Stimulated activated CD4-positive, alpha-beta T cell treated with anti-CD3 and anti-CD28 coated beads, Interleukin-1b, Interleukin-23, amount 100 ng/mL, for 1 hour (primary cell): ENCODE measurements at places on chromosomes 3 and 15.
A peak's percentile ranks its signal among the peaks of the same experiment; 100 is the strongest.

- DNase-seq = peak; percentile 83
These were observed 14.4 kb upstream of the MRPS22 start for GRCh38 chr3:139329364-139329850.

- DNase-seq = no peak
These were observed 68.1 kb upstream of the NMNAT3 start for GRCh38 chr3:139745831-139746230.

DNA sequence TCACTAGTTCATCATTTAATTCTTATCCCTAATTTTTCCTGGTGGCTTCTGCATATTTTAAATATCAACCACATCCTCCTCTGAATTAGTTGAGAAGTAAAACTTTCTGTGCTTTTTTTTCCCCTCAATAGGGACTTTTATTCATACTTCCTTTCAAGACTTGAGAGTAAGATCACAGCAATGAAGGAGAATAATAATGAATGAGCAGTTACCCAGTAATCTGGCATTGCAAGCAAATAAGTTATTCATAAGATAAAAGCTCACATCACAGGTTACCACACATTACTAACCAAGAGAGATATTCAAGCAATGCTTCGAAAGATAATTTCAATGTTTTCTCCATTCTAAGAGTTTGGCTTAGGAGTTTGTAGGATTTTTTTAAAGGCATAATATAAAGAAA is 50.3 kb downstream of the BTLA start:
- DNase-seq = no peak

- no peak for DNase-seq
These were observed 116.5 kb downstream of the THSD4 start for GRCh38 chr15:71231758-71232157.

DNA sequence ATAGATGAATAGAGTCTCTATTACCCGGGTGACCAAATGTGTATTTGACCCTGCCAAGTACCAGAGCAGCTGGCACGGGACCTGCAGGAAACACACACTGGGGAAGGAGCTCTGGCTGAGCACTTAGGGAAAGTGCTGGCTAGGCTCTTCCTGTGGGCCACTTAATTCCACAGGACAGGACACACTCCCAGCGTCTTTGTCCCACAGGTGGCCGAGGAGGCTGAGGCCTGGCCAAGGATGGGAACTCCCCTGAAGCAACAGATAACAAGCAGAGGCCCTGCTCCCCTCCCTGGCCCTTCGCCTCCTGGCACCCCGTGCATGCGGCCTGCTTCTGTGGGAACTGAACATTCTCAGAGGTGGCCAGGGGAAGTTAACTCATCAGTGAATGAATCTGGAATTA is 180.8 kb downstream of the ATP10A start:
- no peak for DNase-seq

DNA sequence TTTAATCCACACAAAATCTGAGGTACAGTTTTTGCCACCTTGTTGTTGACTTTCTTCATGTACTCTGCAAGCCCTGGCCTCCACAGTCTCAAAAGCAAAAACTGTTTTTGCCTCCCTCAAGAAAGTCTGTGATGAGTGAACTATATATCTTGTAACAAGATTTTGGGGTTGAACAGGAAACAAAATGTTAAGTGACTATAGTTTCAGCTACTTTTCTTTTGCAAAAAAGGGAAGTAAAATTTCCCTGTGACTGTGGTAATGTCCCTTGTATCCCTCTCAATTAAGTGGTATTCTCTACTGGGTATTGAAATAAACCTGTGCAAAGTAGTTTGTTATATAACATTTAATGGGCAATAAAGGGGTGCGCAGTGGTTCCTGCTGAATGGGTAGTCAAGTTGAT is 21.3 kb upstream of the SCAANT1 start:
- DNase-seq = no peak

DNA sequence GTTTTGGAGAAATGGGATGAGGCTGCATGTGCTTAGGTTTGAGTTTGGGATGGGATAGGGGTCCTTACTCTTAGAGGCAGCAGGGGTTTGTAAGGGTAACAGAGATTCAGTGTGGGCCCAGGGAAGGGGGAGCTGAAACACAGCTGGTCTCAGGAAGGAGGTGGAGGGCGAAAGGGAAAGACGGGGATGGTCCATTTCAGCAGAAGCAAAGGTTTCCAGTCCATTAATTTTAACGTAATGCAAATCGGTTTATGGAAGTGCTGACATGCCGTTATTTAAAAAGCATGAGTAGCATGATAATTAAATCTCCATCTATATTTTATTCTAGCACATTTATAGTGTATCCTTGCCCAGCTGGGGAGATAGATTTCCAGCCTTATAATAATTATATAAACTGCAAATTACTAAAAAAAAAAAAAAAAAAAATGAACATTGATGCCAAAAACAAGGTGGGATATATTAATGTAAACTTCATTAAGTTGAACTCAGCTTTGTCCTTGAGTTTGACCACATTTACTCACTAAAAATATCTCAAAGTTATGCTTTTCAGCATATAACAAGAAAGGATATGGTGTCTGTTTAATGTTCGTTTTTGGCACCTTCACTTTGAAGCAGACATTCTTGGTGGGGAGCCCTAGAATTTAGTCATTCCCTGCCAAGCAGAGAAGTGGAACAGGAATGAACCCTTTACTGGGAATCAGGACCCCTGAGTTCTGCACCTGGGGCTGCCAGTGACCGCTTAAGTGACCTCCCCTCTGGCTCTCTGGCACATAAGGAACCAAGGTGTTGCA is 234.7 kb downstream of the THSD4 start:
- no peak for DNase-seq

DNA sequence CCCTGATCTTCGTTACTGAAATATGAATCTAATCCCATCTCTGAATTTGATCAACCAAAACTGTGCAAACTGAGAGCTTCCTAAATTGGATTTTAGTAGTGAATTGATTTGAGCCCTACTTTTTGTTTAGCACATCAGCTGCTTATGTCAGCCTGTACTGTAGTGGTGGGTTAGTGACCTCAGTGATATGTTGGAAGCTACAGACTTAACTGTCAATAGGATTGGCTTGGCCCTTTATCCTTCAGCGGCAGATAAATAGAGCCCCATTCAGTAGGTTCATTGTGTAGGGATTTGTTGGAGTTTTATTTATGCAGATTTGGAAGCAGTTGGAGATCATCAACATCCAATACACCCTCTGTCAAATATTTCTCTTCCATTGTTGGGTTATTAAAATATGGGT is 409.7 kb downstream of the SOX2 start:
- no peak for DNase-seq

DNA sequence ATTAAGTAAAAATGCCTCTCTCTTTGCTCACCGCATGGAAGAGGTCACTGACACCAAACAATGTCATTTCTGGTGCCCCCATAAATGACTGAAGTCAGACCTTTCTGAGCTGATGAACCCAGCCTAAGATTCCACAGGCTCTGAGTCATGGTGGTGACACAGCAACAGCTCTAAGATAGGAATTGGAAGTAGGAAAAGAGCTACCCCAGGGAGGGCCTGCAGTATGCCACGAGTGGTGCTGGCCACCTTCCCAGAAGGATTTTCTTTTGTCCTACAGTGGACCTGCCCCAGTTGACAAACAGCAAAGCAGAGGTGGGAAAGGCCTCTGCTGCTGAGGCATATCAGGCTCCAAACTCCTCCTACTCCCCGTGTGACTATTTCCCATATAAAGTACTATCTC is 208.1 kb downstream of the MINAR1 start:
- DNase-seq = no peak

GRCh38 chr15:78850941-78851755 is 21.5 kb upstream of the MORF4L1 start:
- no peak for DNase-seq

DNA sequence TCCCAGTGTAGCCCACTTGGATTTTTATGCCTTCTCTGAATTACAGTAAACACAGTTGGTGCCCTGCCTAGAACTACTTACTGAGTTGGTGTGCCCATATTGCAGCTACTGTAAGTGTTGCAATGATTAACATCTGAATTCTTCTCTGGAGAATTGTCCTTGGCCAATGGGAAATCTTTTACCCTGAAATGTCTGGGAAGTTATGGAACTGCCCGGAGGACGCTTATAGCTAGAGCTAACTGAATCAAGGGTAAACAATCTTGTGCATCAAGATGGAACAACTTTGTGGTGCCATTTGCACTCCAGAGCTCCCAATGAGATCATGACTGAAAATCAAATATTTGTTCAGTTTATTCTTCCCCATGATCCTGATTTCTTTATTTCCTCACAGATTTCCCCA is 246.7 kb upstream of the CBLB start:
- DNase-seq = no peak

DNA sequence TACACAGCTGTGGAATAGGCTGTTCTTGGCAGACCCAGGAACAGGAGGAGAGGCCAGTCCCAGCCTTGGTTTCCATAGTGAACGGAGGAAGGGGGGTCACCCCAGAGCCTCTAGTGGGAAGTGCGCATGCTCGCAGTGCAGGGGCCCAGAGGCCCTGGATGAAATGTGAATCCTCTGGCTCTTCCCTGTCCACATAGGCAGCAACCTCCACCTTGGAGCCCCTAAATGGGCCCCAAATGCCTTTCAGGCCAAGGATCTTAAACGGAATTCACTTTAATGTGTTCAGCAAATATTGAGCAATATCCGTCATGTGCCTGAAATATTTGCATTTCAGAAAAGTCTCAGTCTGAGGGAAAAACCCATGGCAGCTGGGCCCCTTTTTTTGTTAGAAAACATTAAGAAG is 3.3 kb upstream of the NDN start:
- DNase-seq = no peak

- no peak for DNase-seq
These were observed 90.4 kb downstream of the NAALADL2 start for GRCh38 chr3:174949523-174949922.

GRCh38 chr15:73866881-73867410 is 6.4 kb upstream of the TBC1D21 start:
- no peak for DNase-seq

DNA sequence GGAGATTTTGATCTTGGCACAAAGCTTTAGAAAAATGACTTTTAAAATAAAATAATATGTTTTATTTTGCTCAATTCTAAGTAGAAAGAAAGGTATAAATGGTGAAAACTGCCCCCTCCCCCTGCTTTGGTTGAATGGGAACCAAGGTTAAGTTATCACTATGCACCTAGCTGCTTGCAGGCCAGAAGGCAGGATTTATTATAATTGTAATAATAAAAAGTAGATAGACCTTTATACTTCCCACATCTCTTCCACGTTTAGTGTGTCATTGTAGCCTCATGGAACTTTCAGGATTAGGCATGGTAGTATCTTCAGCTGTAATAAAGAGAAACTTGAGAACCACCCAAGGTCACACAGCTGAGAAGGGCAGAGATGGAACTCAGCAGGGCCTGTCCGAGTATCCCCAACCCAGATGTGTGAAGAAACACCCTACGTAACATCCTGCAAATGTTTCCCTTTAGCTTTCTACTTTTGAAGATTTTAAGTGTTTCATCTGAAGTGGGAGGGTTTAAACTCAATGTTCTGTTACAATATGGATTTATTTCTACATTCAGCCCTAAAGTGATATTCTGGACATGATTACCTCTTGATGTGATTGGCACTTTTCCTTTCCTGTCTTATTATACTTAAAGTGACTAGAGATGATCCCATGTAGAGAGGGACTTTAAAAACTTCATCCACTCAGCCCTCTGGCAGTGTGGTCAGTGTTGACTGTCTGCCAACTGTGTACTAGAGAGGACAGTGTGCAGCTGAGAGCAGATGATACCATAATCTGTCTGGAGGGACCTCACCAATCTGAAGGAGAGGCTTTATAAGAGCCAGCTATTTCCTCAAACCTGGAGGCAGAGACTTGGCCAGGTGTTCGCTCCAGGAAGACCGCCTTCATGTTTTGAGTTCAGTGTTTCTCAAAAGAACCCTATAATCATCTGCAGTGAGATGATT is 282.5 kb upstream of the TRIM42 start:
- no peak for DNase-seq

- DNase-seq = no peak
These were observed 397.1 kb downstream of the TIGIT start for GRCh38 chr3:114690911-114691310.

DNA sequence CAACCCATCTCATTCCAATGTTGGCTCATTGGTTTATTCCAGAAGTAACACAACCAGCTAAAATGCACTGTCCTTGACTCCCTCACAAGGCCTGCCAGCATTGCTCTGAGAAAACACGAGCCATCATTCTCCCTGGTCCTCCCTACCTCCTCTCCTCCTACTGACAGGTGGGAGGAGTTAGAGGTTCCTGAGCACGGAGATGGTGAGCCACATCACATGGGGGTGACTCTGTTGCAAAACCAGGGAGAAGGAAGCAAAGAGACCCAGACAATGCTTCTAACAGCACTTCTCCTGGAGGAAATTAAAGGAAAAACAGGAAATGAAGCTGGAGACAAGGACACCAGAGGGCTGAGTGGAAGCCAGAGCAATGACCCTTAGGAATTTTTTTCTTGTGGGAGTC is 667.4 kb downstream of the NTRK3 start:
- no peak for DNase-seq

GRCh38 chr3:11953778-11954177 is 50.4 kb upstream of the SYN2 start:
- no peak for DNase-seq

DNA sequence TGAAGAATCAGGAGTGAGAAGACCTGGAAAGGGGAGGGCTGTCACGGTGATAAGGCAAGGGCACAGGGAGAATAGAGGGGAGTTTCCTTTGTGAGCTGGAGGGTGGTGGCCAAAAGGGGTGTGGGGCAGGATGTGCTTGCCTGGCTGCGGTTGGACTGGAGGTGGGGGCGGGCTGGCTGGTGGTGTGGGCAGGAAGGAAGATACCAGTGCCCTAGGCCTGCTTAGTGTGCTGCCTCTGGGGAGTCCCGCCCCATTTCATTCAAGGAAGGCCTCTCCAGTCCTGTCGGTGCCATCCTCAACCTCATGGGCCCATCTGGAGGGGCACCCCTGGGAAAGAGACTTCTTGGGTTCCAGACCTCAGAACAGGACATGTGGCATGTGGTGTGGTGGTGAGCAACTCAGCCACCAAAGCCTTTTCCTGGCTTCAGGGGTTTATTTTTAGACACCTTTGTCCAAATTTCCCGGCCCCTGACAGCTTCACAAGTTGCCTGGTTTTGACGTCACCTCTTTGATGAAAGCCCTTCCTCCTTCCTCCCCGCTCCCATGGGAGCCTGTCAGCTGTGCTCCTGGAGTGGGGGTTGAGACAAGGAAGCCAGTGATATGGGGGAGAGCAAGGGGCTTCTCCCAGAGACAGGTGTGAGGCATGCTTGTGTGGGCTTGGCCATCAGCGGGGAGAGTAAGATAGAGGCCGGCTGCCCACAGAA is 15.6 kb downstream of the TEX264 start:
- DNase-seq = peak; percentile 63

- DNase-seq = no peak
These were observed 6.2 kb downstream of the FRMD4B start for GRCh38 chr3:69379661-69380060.

DNA sequence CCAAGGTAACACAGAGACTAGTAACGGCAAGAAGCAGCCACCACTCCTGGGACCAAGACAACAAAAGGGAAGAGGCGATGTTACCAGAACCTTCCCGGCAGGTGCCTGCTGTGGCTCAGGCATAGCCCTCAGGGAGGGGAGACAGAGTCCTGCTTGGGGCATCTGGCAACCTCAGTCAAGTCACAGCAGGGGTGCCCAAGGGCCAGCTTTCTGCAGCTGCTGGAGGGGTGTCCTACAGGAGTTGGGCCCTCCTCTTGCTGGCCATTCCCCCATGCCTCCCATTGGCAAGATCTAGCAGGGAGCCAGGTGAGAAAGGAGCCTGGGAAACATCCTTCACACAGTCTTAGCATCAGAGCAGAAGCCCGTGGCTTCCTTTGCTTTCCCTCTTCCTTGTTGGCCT is 197.3 kb upstream of the IL12A start:
- DNase-seq = no peak
